Left renal pelvis (tissue), 4 donors: ENCODE measurements at places on chromosomes 3 and 15. TPM values are rescaled to one million over a fixed set of nuclear protein-coding genes. Genes with fewer than 3 reads are reported as not detected.

Gene PLA1A
- 7.4 TPM for polyA plus RNA-seq

Gene GOLGA6D
- polyA plus RNA-seq, result 0.21 TPM

Gene SKOR1
- polyA plus RNA-seq, result 0.43 TPM

Gene TARS3
- 23.0 TPM for polyA plus RNA-seq

Gene CYP11A1
- polyA plus RNA-seq, result 1.1 TPM

Gene SCN10A
- not detected for polyA plus RNA-seq

Gene SLC28A2
- polyA plus RNA-seq, result 0.42 TPM

Gene GABRA5
- 0.40 TPM for polyA plus RNA-seq

Gene STIMATE
- polyA plus RNA-seq, result 18.0 TPM

Gene CYP1A2
- 0.20 TPM for polyA plus RNA-seq

Gene CLRN1
- polyA plus RNA-seq, result not detected

Gene SPCS1
- 152 TPM for polyA plus RNA-seq

Gene KNG1
- 169 TPM for polyA plus RNA-seq

Gene TRIM42
- polyA plus RNA-seq, result not detected

Gene C3orf52
- 7.5 TPM for polyA plus RNA-seq

Gene ECE2
- polyA plus RNA-seq, result not detected

Gene GAP43
- polyA plus RNA-seq, result 5.8 TPM
